ENCODE measurements at places on chromosomes 3 and 15.

DNA sequence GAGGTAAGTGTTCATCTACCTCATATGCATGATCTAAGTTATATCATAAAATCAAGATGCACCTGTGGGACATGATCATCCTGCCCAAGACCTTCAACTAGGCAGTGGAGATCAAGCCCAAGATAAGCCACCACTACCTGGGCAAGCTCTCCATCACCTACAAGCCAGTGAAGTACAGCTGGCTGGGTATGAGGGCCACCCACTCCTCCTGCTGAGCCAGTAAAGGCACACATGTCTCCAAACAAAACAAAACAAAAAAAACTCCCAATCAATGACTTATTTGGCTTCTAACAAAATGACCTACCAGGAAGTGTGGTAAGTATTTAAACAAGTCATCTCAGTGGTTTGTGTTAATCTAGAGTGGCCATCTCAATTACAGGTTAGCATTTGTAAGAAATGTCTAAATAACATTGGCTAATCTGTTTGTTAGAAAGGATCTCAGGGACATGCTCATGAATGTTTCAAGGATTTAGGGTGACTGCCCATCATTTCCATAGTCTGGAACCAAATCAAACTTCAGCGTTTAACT is 3.1 kb downstream of the PAQR9 start:
- DNase-seq, result no peak

GRCh38 chr15:45904019-45904418 is 269.2 kb downstream of the SQOR start:
- DNase-seq, result no peak

DNA sequence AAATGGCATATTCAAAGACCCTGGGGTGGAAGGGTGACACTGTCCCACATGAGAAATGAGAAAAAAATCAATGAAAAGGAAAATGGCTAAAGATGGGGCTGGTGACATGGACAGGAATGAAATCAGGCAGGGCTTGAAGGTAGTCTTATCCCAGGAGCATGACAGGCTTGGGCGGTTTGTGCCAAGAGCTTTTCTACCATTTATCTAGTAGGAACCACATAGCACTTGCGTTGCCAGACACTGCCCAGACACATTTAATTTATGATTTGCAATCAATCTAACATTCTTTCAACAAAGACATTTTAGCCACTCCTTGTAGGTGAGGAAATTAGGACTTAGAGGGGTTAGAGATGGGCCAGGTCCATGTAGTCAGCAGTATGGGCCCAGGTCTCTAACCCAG is 106.6 kb upstream of the NR2F2 start:
- DNase-seq, result no peak

- no peak for DNase-seq
Measured at GRCh38 chr15:100141311-100142001, 200.3 kb downstream of the ADAMTS17 start.

- no peak for DNase-seq
Measured at GRCh38 chr15:37516621-37517020, 416.3 kb upstream of the MEIS2 start.

GRCh38 chr15:72564091-72564490 is 90.0 kb downstream of the ARIH1 start:
- no peak for DNase-seq
